ENCODE measurements at places on chromosomes 11 and 22. TPM values are rescaled to one million over a fixed set of nuclear protein-coding genes. Genes with fewer than 3 reads are reported as not detected.

The UBE4A gene
- 26.3 TPM for total RNA-seq

GRCh38 chr22:23202812-23203451 lies 22.6 kb downstream of the BCR start:
- peaks cover 10% of the 10 kb centered on the region for H3K4me1 ChIP-seq
- H3K27ac ChIP-seq, result no peak overlapping the region
- no peaks in the 10 kb centered on the region for H3K36me3 ChIP-seq
- H3K27me3 ChIP-seq, result no peaks in the 10 kb centered on the region
- no peak overlapping the region for H3K4me3 ChIP-seq

GRCh38 chr22:50293441-50294318 lies 13.8 kb downstream of the PLXNB2 start:
- H3K4me1 ChIP-seq, result peaks cover 33% of the 10 kb centered on the region
- no peaks in the 10 kb centered on the region for H3K36me3 ChIP-seq
- no peak overlapping the region for H3K27ac ChIP-seq

- H3K4me1 ChIP-seq, result no peaks in the 10 kb centered on the region
- H3K4me3 ChIP-seq, result no peak overlapping the region
- H3K27ac ChIP-seq, result no peak overlapping the region
- no peak for DNase-seq
- no peaks in the 10 kb centered on the region for H3K36me3 ChIP-seq
Observed at GRCh38 chr11:63470311-63470710, 20.7 kb downstream of the PLAAT5 start.

GRCh38 chr11:83521647-83522596 lies 235.8 kb upstream of the CCDC90B start:
- H3K27ac ChIP-seq, result no peak overlapping the region
- H3K36me3 ChIP-seq, result no peaks in the 10 kb centered on the region
- DNase-seq, result peak; percentile 59
- no peaks in the 10 kb centered on the region for H3K4me1 ChIP-seq
- no peaks in the 10 kb centered on the region for H3K27me3 ChIP-seq

DNA sequence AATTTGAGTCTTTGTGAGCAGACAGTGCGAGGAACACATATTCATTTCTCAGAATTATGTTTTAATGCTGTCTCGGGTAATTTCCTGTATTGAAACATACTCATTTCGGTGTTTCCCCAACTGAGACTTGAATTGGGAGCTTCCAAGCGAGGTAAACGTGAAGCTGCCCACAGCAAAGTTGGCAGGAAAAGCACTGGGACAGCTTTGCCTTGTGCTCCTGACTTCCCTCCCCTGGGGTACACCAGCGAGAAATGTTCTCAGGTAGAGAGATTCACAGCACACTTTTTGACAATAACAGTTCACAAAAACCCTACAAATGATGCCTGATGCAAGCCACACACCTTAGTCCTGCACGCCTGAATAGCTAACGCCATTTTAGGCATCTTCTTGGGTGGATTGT lies 3.1 kb downstream of the HTR3B start:
- H3K4me1 ChIP-seq, result peaks cover 35% of the 10 kb centered on the region
- no peak overlapping the region for H3K27ac ChIP-seq
- H3K27me3 ChIP-seq, result no peaks in the 10 kb centered on the region
- H3K36me3 ChIP-seq, result no peaks in the 10 kb centered on the region

The PNPLA3 gene
- total RNA-seq, result not detected

- no peak overlapping the region for H3K4me3 ChIP-seq
- no peaks in the 10 kb centered on the region for H3K36me3 ChIP-seq
- no peak overlapping the region for H3K27ac ChIP-seq
- no peak for DNase-seq
Observed at GRCh38 chr11:77029829-77030228, 4.4 kb upstream of the B3GNT6 start.

DNA sequence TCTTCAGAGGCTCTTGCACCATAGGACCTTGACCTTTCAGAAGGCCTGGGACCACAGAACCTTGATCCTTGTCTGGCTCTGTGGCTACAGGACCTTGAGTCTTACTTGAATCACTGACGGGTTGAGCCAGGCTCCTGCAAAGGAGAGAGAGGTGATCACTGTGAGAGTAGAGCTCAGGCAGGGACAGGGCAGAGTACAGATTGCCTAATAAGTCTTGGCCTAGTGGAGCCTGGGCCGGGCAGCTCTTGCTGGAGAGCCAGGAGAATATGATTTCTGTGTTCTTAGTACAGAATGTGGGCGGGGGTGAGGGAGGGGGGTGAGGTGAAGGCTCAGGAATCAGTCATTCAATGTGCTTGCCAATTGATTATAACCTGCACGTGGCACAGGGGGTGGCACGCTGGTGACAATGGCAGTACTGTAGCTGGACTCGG lies 26.0 kb downstream of the SERPINH1 start:
- no peak overlapping the region for H3K27ac ChIP-seq
- H3K4me3 ChIP-seq, result no peak overlapping the region
- no peaks in the 10 kb centered on the region for H3K27me3 ChIP-seq
- no peak for DNase-seq

- H3K36me3 ChIP-seq, result no peaks in the 10 kb centered on the region
- H3K27me3 ChIP-seq, result no peaks in the 10 kb centered on the region
- H3K4me1 ChIP-seq, result peaks cover 23% of the 10 kb centered on the region
- no peak overlapping the region for H3K4me3 ChIP-seq
Observed at GRCh38 chr11:47184711-47185304, 1.4 kb downstream of the PACSIN3 start.

- no peak overlapping the region for H3K4me3 ChIP-seq
- H3K27me3 ChIP-seq, result no peaks in the 10 kb centered on the region
- DNase-seq, result no peak
- no peaks in the 10 kb centered on the region for H3K36me3 ChIP-seq
- no peak overlapping the region for H3K27ac ChIP-seq
- no peaks in the 10 kb centered on the region for H3K4me1 ChIP-seq
Observed at GRCh38 chr11:1461826-1462697, 24.5 kb downstream of the MOB2 start.

The IGF2 gene
- not detected for total RNA-seq

The GP1BB gene
- not detected for total RNA-seq

The TBX1 gene
- not detected for total RNA-seq

The GNG3 gene
- total RNA-seq, result not detected

The FOLR1 gene
- not detected for total RNA-seq

Data from Karpas-422 (cell line).